Activated T-cell treated with anti-CD3 and anti-CD28 coated beads, Interleukin-2, amount 50 U/mL, for 48 hours (primary cell): ENCODE measurements at places on chromosomes 16 and 17.

GRCh38 chr17:68298601-68299000 lies 7.3 kb downstream of the ARSG start:
- no peak for DNase-seq

GRCh38 chr17:55458978-55459377 lies 37.3 kb upstream of the MMD start:
- DNase-seq: peak; percentile 78

DNA sequence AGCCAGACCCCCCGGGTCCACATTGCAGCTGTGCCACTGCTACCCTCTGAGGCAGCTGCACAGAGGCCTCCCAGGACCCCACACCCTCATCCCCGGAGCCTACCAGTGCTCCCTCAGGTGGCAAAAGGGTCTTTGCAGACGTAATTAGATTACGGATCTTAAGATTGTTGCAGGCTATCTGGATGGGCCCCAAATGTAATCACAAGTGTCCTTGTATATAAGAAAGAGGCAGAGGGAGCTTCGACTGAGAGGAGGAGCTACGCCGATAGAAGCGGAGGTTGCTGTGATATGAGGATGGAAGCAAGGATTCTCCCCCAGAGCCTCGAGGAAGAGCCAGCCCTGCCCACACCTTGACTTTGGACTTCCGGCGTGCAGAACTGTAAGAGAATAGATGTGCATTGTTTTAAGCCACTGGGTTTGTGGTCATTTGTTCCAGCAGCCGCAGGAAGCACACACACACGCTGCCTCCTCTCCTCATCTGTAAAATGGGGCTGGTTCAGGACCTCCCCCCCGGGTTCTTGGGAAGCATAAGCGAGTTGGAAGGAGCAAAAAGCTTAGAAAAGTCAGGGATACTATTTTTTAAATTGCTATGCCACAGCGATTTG lies 10.5 kb upstream of the RAI1 start:
- no peak for DNase-seq

DNA sequence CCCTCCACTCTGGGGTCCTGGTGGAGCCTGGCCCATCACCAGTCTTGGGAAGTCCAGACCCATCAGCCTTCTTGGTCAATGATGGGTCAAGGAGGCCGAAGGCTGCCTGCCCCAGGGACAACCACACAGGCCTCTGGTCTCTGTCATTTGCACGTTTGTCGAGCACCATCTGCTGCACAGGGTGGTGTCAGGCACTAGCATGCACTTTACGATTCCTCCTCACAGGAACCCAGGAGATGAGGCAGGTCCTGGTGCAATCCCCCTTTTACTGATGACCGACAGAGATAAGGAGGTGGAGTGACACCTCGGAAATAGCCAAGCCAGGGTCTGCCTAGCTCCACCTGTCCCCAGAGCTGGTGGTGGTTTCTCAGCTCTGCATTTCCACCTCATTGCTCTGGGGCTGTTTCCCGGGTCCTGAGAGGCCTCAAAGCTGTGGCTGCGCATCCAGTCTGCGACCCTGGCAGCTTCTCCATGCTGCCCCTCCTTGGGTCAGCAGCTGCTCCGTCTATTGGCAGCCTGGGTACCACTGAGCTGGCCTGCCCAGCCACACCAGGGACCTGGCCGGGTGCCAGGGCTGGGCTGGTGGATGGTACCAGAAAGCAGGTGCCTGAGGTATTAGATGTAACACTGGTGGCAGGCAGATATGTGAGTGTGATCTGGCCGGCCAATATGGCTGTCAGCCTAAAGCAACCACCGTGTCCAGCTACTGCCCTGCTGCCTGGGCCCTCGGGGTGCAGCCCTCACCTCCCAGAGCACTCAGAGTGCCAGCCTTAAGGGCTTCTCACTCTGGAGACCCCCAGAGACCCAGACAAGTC lies 10.0 kb downstream of the MMP15 start:
- DNase-seq: no peak

GRCh38 chr16:1734123-1734522 lies 28.1 kb downstream of the MAPK8IP3 start:
- no peak for DNase-seq

DNA sequence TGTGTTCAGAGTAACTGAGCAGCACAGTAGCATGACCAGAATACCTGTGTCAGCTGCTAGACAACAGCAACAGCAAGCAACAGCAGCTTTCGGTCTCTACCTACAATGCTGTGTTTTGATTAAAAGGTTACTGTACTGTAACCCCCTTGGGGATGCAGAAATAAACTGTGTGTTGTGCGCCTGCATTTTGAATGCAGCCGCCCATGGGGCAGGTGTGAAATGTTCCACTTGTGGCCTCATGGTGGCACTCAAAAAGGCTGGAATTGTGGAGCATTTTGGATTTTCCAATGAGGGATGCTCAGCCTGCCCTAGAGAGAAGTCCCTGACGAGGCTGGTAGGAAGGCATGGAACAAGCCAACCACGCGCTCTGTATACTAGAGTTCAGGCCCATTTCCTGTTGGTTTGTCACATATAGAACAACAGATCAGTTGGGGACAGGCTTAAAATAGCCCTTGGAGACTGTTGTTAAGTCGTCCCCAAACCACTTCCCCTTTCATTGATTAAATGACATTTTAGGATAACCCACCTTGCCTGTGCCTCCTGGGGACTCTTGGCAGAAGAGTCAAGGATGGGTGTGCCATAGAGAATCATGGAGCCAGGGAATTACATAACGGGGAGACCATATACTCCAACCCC lies 27.1 kb downstream of the SCPEP1 start:
- DNase-seq: no peak

- no peak for DNase-seq
Measured at GRCh38 chr16:89749637-89750036, 28.3 kb downstream of the ZNF276 start.

GRCh38 chr17:67573987-67574657 lies 143.6 kb upstream of the NOL11 start:
- DNase-seq: no peak

DNA sequence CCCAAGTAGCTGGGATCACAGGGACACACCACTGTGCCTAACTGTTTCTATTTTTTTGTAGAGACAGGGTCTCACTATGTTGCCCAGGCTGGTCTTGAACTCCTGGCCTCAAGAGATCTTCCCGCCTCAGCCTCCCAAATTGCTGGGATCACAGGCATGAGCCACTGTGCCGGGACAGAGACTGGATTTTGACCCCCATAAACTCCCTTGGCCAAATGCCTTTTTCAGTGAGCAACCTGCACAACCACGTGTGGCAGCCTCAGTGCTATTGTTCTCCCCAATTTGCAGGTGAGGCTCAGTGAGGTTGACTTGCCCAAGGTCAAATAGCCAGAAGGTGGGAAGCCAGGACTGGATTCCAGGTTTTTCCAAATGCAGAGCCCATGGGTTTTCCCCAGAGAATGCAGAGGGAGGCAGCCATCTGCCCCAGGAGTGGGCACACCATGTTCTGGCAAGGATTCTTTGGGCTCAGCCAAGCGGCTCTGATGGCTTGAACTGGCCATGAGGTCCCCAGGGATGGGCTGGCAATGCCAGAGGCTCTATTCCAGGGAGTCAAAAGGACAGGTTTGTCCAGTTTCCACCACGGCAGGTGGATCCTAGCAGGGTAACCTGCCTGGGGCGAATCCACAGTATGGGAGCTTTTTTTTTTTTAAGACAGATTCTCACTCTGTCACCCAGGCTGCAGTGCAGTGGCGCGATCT lies 1.8 kb downstream of the IL27 start:
- no peak for DNase-seq

GRCh38 chr16:46519063-46519462 lies 102.1 kb downstream of the SHCBP1 start:
- no peak for DNase-seq

DNA sequence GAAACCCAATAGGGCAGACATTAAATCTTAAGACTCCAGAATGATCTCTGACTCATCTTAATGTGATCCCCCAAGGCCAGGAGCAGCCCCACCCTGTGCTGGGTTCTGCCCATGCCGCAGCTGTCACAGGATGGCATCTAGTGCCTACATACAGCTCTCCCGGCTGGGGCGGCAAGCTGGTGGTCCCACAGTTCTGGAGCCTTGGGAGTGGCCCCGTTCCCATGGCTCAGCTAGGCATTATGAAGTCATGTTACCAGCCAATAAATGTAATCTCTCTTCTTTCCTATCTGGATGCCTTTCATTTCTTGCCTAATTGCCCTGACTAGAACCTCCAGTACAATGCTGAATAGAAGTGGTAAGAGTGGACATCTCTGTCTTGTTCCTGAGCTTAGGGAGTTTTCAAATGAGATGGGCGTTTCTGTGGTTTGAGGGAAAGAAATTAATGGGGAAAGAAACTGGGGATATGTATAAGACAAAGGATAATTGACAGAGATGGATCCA lies 95.7 kb upstream of the DNAH17 start:
- DNase-seq: no peak

DNA sequence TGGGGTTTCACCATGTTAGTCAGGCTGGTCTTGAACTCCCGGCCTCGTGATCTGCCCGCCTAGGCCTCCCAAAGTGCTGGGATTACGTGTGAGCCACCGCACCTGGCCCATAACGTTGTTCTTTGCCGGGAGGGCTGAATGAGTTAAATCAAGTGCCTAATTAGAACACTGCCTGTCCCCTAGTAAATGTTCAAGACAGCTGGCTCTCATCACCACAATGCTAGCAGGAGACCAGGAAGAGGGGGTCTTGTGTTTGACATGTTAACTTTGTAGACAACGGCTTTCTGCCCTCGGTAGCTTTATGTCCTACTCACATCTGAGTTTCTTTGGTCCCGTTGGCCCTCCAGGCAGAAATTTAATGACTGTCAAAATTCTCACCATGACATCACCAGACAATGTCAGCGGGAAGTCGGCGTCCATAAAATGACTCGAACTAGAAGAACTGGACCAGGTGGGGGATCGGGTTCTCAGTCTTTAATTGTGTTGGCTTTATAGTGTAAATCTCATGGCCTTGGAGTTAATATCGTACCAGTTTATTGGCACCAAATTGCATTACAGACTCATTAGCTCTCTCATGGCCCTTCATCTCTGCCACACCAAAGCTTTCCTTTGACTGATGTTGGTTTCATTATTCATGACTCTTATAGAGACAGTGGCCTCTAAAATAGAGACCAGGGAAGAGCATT lies 11.4 kb upstream of the ITPRIPL2 start:
- no peak for DNase-seq

- DNase-seq: no peak
Measured at GRCh38 chr17:80364091-80364691, 50.8 kb upstream of the ENDOV start.

GRCh38 chr17:44212507-44213402 lies 6.7 kb downstream of the UBTF start:
- no peak for DNase-seq

DNA sequence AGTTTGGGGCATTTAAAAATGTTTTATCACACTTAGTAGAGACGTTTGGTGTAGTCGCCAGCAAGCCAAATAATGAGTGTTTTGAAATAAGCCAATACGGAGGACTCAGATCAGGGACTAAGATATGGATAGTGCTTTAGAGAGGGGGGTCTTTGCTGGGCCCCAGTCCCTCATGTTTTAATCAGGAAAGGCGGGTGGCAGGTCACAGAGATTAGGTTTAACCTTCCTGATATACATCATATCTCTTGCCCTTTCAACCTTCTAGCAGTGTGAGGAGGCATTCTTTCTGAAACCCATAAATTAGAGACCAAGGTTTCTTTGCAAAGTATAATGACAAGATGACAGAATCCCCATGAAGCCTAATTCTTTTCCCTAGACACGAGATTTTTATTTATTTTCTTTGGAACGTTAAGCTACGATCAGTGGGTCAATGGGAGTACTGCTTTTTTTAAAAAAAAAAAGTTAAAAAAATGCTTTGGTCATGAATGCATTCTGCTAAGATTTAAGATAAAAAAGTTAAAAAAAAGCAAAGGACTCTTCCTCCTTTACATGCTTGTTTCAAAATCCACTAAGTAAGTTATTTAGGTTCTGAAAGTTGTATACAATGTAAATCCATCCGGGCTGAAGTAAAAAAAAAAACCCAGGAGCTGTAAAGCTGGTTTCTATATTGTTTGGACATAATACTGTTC lies 572.1 kb upstream of the SALL1 start:
- DNase-seq: no peak

- DNase-seq: peak; percentile 74
Measured at GRCh38 chr17:74297941-74298340, 23.9 kb downstream of the DNAI2 start.

- DNase-seq: no peak
Measured at GRCh38 chr17:6569370-6570285, 13.3 kb upstream of the PITPNM3 start.

DNA sequence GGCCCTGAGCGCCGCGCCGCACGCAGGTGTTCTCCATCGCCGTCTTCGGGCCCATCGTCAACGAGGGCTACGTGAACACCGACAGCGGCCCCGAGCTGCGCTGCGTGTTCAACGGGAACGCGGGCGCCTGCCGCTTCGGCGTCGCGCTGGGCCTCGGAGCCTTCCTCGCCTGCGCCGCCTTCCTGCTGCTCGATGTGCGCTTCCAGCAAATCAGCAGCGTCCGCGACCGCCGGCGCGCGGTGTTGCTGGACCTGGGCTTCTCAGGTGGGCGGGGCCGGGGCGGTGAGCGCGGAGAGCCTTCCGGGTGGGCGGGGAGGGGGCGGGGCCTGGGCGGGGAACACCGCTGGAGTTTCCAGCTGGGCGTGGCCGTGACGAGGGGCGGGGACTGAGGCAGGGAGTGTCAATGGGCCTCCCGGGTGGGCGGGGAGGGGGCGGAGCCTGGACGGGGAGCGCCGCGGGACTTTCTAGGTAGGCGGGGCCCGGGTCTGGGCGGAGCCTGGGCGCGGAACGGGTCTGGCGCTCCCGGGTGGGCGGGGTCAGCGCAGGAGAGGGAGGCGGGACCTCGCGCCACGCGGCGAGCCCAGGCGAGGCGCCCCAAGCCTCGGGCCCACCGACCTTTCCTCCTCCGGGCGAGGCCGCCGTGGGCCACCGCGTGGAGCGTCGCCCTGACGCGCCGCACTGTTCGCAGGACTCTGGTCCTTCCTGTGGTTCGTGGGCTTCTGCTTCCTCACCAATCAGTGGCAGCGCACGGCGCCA lies 2.4 kb downstream of the SYNGR3 start:
- DNase-seq: peak; percentile 99

DNA sequence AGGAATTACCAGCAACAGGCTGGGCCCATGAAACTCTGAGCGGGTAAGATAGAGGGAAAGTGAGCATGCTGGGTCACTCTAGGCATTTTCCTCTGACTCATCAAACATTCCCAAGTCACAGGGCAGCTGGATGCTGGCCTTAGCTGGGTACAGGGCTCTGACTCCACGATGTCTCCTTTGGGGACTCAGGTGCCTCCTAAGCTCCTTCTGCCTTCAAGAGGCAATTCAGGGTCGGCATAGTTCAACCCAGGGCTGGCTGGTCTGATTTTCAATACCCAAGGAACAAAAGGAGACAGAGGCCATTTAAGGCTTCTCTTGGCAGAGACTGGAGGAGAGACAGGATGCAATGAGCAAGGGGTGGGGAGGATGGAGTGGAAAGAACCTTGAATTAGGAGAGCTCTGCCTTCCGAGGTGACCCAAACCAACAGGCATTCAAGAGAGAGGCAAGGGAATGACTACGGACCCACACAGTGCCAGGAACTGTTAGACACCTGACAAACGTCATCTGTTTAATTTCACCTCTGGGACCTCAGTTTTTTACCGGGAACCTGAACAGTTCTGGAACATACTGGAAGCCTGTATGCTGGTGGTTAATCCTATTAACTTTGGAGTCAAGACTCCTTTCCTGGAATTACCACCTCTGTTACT lies 910 bp downstream of the WBP2 start:
- no peak for DNase-seq

- DNase-seq: no peak
Measured at GRCh38 chr16:2277466-2278271, 9.7 kb upstream of the RNPS1 start.
